GM04504 (cell line): ENCODE measurements at places on chromosomes 13 and 19.
A peak's percentile ranks its signal among the peaks of the same experiment; 100 is the strongest.

DNA sequence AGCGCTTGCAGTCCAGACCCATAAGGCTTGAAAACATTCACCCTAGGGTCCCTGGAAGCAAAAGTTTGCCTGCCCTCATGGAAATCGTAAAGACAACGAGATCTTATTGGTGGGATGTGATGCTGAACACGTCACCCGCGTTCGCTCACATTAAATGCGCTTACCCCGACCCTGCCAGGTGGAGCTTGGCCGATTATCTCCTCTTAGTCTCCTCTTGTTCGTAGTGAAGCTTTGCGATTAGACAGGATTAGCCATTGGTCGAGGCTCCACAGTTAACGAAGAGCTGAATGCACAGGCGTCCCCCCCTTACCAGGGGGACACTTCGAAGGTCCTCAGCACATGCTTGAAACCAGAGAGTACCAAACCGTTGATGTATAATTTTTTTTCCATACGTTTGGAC lies 16.0 kb upstream of the KDM4B start:
- DNase-seq = no peak

- DNase-seq = peak; percentile 68
These were observed 22.9 kb upstream of the POMP start for GRCh38 chr13:28636069-28636468.

- no peak for DNase-seq
These were observed 244.0 kb downstream of the COL4A1 start for GRCh38 chr13:110062777-110063442.

DNA sequence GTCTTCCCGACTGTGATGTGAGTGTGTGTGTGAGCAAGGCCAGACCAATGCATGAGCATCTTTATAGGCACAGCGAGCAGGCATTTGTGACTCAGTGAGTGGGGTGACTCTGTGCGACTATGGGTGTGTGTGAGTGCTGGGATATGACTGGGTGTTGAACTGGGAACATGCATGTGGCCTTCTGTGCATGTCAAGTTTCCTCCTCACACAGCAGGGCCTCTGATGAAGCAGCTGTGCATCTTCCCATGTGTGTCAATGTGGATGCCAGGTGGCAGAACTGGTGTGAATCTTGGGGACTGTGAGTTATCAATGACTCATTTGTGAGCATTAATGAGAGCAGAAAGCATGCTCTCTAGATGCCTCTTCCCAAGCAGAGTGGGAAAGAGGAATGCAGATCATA lies 12.1 kb upstream of the LGALS14 start:
- no peak for DNase-seq

- no peak for DNase-seq
These were observed 13.2 kb downstream of the FREM2 start for GRCh38 chr13:38700051-38700450.

DNA sequence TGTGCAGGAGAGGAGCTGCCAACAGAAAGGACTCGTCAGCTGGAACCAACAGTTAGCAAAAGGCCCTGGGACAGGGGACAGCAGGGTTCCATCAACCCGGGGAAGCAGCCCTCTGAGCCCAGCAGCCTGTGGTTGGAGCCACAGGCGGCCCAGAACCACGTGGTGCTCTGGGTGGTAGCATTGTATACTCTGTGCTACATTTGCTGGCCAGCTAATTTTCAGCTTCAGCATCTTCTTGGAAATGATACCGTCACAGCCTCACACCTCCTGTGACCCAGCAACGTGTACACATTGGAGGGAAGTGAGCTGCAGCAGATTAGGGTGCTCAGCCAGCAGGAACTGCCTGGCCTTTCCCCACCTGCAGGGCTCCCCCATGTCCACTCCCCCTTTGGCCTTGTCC lies 13.1 kb upstream of the MTIF3 start:
- DNase-seq = no peak

GRCh38 chr13:56850852-56851251 lies 289.9 kb upstream of the PRR20A start:
- DNase-seq = no peak

GRCh38 chr13:38348861-38349389 lies 726 bp upstream of the UFM1 start:
- no peak for DNase-seq

- peak; percentile 10 for DNase-seq
These were observed 32.3 kb upstream of the FGF9 start for GRCh38 chr13:21638319-21639282.

DNA sequence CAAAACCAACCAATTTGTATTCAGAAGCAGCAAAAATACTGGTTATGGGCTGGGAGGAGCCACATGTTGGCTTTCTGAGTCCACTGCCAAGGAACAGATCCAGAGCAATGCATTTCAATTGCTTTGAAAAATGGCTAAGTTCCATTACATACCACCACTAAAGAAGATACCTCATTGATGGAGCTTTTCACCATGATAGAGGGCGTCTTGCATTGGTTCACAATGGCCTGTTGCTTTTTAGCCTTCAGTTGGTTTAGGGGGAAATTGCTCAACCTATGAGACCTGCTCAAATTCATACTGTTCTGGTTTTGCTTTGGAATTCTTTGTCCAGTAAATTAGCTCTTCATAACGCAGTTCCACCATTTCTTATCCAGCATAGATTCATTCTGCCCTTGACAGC lies 21.2 kb upstream of the CPB2 start:
- no peak for DNase-seq

DNA sequence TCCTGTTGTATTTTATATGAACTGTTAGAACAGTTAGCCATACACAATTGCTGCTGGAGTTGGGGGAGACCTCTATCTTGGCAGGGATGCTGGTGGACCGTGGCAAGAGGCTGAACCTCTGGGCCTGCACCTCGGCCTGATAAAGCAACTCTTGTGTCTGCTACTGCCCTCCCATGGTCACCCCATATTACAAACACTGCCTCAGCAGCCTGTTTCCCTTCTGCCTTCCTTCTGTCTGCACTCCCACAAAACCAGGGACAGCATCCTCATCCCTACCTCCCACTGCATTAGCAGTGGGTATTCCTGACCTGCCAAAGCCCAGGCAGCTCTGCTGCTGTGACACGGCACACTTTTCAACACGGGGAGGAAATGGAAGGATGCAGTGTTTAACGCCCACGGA lies 456.4 kb downstream of the FGF14 start:
- no peak for DNase-seq

GRCh38 chr13:19984430-19985218 lies 26.1 kb downstream of the ZMYM2 start:
- peak; percentile 6 for DNase-seq

DNA sequence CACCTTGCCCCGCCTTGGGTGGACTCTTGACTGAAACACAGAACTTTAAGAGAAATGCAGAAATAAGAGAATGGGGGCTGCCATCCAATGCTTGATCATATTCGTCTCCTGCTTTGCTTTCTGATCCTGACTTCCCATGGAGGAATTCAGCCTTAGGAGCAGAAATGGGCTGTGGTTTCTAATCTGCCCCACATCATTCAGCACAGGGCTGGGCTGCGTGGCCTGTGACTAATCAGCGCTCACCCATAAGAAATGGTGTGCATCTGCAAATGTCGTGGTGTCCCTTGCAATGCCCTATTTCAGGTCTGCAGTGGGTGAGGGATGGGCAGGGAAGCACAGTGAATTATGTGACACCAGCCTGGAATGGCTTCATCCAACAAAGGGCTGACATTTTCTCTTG lies 60.7 kb upstream of the URI1 start:
- no peak for DNase-seq

GRCh38 chr13:24124789-24125476 lies 35.6 kb upstream of the SPATA13 start:
- DNase-seq = no peak

DNA sequence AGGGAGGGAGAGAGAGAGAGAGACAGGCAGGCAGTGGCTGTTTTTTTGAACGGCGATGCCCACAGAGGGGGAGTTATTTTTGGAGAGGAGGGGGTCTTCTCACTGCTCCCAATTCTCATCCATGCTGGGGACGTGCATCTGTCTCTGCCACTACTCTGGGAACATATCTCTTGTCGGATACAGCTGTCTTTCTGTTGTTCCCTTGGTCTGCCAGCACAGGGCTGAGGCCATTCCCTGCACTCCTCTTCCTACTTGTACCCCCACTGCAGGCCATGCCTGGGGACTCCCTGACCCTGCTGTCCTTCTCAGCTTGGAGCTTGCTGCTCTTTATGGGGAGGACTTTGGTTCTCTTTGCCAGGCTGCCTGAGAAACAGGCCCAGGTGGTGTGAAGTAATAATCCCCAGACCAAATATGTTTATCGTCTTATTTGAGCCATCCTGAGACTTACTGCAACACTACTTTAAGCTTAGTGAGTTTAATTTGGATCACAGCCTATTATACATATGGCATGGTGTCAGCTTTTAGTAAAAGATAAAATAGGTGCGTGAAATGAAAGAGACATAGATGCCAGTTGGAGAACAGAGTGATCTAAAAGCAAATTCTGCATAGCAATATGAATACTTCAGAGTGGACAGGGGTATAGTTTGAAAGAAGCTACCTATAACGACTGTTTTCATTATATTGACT lies 19.1 kb downstream of the LRCH1 start:
- no peak for DNase-seq
